ENCODE measurements at places on chromosomes 2 and 18. TPM values are rescaled to one million over a fixed set of nuclear protein-coding genes. Genes with fewer than 3 reads are reported as not detected.

GRCh38 chr18:23284629-23285028 is 149.3 kb downstream of the CABLES1 start:
- DNase-seq, result no peak

GRCh38 chr18:57869221-57869620 is 66.1 kb upstream of the ATP8B1 start:
- DNase-seq, result no peak

GRCh38 chr2:118320658-118321057 is 232.4 kb downstream of the INSIG2 start:
- DNase-seq, result no peak

DNA sequence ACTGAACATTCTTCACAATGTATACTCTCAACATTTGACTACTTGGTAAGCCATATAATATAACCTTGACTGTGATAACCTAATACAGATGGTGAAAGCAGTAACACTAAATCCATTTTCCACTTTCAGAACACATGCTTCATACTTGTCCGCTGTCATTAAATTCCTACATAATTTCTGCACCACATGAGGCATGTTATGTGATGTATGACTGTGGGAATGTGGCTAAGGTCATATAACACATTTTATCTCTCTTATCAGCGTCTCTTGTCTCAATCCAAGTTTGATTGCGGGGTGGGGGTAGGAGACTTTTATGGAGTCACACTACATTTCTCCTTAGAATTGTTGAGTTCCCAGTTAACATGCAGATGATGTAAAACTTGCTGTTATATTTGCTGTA is 110.9 kb downstream of the MTCL1 start:
- no peak for DNase-seq

DNA sequence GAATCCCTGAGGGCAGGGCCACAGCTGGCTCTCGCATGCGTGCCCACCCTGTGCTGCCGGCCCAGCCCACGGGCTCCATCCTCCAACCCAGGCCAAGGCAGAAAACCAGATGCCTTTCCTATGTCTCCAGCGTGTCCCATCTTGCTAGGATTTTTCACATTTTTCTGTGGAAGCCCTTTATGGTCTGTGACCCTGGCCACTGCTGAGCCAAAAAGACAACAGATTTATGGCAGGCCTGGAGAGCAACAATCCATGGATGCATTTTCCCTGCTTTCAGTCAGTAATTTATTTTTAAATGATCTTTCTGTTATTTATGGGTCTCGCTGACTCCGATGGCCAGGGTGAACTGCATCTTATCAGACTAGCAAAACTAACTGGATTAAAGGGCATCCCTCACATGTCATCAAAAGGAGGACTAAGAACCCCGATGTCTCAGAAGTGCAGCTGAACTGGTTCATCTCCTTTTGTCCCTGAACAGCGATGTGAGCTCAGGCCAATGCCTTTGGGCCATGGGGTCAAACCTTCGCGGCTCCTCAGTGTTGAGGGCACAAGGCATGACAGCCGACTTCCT is 346.0 kb downstream of the CYRIA start:
- no peak for DNase-seq

DNA sequence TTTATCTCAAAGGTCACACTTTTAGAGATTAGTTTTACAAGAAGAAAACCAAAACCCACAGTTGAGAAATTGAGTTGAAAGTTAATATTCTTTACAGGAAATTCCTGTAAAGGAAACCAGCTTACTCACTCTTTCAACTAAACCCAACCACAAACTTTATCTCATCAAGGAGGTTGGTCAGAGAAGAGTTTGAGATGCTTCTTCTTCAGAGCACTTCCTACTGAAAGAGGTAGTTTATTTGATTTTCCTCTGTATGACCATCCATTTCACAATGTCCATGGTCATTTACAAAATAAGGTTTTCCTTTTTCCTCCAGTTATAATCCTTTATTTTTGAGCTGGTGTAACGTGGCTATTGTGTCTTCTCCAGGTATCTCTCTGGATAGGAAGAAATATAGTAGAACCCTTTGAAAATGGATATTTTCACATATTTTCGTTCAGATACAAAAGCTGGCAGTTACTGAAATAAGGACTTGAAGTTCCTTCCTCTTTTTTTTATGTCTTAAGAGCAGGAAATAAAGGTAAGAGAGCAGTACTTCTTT is 4.5 kb upstream of the IL18RAP start:
- DNase-seq, result no peak

GRCh38 chr2:20755132-20755800 is 67.6 kb downstream of the LDAH start:
- DNase-seq, result no peak

DNA sequence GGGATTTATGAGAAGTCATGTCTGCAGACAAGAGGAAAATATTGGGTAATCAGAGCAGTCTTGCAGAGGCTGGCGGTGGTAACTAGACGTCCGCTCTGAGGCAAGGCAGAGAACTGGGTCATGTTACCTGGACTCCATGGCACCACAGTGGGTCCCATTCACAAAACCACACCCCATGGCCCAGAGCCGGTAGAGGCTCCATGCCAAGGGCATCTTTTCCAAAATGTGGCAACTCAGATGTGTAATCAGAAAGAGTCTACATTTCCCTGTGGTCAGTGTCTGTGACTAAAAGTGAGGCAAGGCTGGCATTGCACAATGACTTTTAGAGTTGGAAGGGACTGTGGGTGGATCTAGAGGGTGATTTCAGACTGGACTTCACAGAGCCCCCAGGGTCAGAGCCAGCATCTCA is 113.1 kb downstream of the MREG start:
- DNase-seq, result no peak

- no peak for DNase-seq
These were observed 9.3 kb upstream of the EFHD1 start for GRCh38 chr2:232623768-232624765.

GRCh38 chr18:61946449-61946848 is 53.6 kb upstream of the RNF152 start:
- no peak for DNase-seq

DNA sequence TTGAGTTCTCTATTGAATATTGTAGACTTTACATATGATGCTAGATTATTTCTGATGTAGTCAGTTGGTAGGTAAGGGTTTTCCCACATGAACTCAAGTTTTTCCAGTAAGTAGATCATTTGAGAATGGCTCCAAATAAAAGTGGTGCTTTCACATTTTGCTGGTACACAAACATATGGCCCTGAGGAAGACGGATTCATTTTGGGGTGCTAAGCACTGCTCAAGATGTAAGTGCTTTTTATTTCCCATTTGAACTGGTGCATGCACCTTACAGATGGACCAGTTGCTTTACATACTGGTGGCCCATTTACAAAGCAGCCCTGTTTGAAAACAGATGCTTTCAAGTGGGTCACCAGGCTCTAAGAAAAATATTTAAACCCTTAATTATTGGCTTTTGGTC is 266.7 kb downstream of the MEIS1 start:
- no peak for DNase-seq

GRCh38 chr2:44051593-44052347 is 56.0 kb upstream of the LRPPRC start:
- DNase-seq, result no peak

GRCh38 chr2:156349161-156349560 is 16.6 kb upstream of the NR4A2 start:
- DNase-seq, result no peak

DNA sequence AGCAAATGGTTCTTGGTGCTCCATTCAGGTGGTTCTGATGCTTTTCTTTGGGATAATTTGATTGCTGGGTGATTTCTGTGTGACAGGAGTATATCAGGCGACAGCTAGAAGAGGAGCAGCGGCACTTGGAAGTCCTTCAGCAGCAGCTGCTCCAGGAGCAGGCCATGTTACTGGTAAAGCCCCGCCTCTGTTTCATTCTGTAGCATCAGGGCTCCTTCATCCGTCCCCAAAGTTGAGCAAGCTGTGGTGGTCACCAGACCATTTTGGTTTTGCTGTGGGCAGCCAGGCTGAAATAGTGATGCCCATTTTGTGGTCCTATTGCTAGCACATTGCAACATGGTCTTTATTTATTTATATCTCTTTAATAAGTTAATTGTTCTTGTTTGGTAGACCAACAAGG is 132.8 kb upstream of the IL1R2 start:
- no peak for DNase-seq

RSAD2 gene
- total RNA-seq, result 1.3 TPM

COPS8 gene
- 48.1 TPM for total RNA-seq

TNFRSF11A gene
- total RNA-seq, result 38.9 TPM

EML4 gene
- total RNA-seq, result 111 TPM

ZBTB14 gene
- 14.1 TPM for total RNA-seq

LMAN1 gene
- 63.6 TPM for total RNA-seq

ELP2 gene
- 65.5 TPM for total RNA-seq

PRR30 gene
- total RNA-seq, result not detected

BOK gene
- total RNA-seq, result 76.8 TPM

RGPD3 gene
- 0.14 TPM for total RNA-seq

POTEC gene
- not detected for total RNA-seq

GULP1 gene
- 53.4 TPM for total RNA-seq

Measured in mucosa of gallbladder (tissue), 1 donor.